Glutamatergic neuron (in vitro differentiated cells): ENCODE measurements at places on chromosomes 7 and 10. TPM values are rescaled to one million over a fixed set of nuclear protein-coding genes. Genes with fewer than 3 reads are reported as not detected.

GRCh38 chr7:3039787-3040186 lies 3.9 kb downstream of the CARD11 start:
- no peak for DNase-seq

Gene CTNNA3
- 3.3 TPM for total RNA-seq

Gene ADRA2A
- 0.32 TPM for total RNA-seq

Gene GNG11
- 0.56 TPM for total RNA-seq
